ENCODE measurements at places on chromosomes 3 and 15.

DNA sequence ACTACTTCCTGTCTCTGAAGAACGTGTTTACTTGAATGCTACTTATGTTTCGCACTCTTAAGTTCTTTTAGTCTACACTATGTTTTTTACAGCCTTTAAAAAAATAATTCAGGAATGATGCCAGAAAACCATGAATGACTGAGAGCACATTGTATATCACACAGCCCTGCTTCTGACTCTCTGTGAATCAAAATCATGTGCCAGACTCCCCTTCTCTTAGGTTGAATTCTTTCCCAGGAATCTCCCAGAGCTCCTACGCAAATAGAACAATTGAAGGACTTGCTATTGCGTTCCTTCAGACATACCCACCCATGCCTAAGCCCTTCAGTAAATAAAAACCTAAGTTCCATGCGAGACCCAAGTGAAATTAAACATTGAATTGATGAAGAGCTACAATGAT lies 782.0 kb upstream of the ALCAM start:
- no peak for DNase-seq

- DNase-seq: no peak
Measured at GRCh38 chr15:22930782-22931484, 49.2 kb downstream of the CYFIP1 start.

DNA sequence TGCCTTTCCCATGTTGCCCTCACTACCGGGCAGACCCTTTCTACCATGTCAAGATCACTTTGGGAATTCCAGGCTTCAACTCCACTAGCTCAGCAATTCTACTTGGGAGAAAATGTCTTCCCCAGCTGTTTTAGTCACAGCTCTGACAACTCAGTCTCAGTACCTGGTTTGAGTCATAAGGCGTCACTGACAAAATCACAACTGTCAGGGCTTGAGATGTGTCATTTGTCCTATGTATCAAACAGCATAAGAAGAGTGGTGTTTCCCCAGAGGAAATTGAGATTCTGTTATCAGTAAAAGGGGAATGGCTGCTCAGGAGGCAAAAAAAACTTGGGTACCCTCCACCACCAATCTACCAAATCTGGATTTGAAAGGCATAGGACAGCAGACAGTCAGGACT lies 594.9 kb upstream of the SUCLG2 start:
- DNase-seq: no peak

- DNase-seq: no peak
Measured at GRCh38 chr3:45803252-45803935, 7.1 kb upstream of the SLC6A20 start.

DNA sequence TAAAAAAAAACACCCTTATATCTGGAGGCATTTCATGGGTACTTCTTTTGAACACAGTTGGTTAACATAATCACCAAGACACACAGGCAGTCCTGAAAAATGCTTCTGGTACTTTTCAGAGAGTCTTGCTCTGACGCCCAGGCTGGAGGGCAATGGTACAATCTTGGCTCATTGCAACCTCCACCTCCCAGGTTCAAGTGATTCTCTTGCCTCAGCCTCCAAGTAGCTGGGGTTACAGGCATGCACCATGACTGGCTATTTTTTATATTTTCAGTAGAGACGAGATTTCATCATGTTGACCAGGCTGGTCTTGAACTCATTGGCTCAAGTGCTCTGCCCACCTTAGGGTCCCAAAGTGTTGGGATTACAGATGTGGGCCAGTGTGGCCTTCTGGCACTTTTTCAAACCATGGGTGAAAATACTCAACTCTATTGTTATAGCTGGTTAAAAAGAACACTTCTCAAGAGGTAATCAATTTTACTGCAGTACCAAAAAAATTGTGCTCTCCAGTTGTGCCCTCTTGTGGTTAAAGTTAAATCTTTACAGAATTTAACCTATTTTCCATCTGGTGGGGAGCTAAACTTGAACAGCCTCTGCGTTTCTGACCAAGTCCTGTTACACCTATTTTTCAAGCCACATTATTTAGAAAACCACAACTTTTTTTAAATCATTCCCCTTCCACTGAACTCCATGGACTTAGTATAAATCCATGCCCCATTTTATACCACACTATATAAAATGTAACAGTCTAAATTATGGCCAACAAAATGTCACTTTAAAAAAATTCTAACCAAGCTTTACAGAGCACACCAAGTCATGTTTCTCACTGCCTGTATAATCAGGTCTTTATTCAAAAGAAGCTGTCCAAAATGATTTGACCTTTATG lies 1.2 kb upstream of the SNAPC5 start:
- DNase-seq: no peak

DNA sequence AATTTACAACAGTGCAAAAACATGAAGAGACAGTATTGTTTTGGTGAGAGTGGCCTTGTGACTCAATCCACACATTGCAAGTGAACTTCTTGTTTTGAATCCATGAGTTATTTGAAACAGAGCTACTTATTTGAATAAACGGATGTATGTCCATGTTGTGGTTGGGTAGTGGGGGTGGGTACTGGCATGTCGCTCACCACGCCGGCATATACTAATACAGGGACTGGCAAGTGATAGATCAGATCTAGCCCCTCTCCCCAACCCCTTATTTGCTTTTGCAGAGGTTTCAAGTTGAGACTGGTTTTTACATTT lies 83.8 kb downstream of the EDEM1 start:
- no peak for DNase-seq

DNA sequence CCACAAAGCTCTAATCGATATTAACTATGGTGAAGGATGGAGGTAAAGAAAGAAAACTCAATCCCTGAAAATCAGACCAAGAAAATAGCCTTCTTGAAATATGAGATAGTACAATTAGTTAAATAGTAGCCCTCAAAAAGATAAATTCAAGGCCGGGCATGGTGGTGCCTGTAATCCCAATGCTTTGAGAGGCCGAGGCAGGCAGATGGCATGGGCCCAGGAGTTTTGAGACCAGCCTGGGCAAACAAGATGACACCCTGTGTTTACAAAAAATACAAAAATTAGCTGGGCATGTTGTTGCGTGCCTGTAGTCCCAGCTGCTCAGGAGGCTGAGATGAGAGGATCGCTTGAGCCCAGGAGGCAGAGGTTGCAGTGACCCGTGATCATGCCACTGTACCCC lies 31.6 kb upstream of the CEP152 start:
- no peak for DNase-seq

DNA sequence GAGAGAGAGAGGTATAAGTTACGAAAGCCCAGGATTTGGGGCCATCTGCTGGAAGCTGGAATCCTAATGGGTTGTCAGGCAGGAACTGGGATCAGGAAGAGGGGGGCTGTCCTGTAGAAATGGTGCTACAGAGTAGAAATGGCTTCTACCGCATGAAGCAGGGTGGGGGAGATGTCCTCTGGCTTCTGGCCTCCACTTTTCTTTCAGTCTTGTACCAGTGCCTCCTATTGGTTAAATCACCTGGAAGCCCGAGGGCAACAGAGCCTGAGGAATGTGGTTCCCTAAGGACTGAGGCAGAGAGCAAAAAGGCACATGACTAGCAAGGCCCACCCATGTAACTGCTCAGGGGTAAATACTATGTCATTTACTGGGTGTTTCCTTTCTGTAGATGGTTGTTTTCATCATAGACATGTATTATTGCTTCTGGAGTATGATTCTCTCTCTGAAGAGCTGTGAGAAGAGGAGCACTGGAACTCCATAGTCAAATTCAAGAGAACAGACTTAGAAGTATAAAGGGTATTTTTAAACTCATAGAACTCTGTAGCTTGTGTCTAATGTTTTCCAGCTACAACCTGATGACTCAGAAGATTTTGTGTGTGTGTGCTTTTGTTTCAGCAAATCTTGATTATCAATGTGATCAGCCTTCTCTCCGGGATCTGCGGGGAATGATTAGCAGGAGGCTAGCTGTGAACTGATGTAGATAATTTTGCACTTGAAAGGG lies 20.2 kb upstream of the MITF start:
- DNase-seq: no peak
